Posterior cingulate gyrus (tissue), 11 donors: ENCODE measurements at places on chromosomes 1 and 21.

- DNase-seq = no peak
Measured at GRCh38 chr1:24735509-24736375, 9.5 kb upstream of the CLIC4 start.

DNA sequence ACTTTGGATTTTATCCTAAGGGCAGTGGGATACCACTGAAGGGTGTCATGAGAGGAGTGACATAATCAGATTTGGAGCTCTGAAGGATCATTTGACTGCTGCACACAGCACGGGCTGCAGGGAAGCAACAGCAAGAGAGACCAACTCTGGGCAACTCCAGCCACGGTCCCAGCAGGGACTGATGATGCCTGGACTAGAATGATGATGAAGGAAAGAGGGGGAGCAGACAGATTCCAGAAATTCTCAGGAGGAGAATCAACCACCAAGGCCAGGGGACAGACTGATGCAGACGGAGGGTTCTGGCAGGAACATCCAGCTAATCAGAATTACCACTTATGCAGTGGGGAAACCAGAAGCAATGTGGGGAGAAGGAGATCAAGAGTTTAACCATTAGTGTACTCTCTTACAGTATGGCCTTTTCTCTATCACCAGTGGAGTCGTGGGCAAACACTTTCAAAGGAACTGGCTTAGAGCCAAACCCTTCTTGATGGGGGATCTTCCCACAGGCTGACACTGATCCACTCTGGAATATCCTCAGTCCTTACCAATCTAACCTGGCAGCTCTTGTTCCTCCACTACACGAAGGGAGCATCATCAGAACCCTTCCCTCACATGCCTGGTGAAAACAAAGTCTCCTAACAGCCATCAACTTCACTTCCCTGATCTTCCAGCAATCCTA lies 3.3 kb downstream of the URB1 start:
- DNase-seq = no peak

DNA sequence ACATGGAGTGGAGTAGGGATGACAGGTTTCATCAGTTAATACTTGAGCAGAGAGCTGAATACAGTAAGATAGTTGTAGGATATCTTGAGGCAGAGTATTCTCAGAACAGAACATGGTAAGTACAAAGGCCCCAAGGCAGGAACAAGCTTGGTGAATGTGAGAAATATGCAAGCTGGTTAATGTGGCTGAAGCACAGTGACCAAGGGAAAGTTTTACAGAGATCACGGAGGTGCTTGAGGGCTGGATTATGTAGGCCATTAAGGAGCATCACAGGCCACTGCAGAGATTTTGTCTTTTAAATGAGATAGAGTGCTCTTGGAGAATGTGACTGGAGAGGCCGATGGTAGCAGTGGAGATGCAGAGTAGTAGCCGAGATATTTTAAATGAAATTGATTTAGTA lies 54.0 kb upstream of the BOLA1 start:
- no peak for DNase-seq

DNA sequence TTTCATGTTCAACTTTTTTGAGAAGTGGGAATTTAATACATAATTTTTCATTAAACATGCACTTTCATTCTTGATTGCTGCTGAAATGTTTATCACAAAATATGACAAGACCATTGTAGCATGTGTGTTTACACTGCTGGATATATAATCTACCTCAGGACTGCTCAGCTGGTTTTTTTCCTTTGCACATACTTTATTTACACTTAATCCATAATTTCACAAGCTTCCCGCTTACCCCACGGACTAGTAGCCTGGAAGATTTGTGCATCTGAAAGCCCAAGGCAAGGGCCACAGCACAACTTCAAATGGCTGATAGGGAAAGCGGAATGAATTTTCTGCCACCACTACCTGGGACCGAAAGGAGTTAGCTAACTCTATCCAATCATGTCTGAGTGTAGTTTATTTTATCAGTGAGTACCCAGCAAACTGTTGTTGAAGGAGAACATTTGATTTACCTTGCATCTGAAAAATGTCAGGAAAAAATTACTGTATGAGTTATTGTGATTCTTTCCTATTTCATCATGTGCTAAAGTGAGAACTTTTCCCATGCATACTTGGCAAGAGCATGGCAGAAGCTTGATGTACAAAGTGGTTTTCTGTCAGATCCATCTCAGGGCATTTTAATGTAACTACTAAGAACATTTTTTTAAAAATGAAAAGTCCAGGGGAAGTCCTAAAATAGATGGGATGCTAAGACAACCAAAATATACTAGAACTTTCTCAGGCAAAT lies 558.2 kb upstream of the USP24 start:
- DNase-seq = no peak

- DNase-seq = peak; percentile 64
Measured at GRCh38 chr1:2545754-2546514, 10.2 kb upstream of the TNFRSF14 start.

DNA sequence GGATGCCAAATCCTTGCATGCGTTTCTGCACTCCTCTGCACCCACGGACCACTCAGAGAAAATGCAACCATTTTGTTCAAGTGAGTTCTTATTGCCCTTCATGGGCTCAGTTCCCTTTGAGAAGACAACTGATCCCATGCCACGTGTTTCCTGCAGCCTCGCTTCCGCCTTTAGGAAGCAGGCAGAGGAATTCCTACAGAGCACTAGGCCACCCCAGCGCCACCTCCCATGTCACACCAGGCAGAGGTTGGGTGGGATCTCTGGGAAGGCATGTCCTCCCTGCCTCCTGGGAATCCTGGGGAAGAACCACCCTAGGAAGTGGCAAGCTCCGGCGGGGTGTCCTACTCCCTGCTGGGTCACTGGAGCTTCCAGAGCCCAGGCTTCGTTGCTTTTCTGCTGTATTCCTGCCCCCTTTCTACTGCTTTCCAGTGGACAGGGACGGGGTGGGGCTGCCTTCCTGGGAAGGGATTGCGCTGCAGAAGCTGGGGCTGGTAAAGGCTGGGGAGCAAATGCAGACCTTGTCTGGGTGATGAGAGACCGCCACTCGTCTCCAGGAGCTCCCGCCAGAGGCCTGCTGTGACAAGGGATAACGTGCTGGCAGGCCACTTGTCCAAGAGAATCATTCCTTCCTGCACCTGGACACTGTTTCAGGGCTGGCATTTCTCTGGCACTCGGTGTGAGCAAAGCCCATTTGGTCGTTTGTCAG lies 478.2 kb upstream of the VAMP3 start:
- no peak for DNase-seq

- DNase-seq = peak; percentile 81
Measured at GRCh38 chr1:65963156-65963888, 170.6 kb downstream of the PDE4B start.

DNA sequence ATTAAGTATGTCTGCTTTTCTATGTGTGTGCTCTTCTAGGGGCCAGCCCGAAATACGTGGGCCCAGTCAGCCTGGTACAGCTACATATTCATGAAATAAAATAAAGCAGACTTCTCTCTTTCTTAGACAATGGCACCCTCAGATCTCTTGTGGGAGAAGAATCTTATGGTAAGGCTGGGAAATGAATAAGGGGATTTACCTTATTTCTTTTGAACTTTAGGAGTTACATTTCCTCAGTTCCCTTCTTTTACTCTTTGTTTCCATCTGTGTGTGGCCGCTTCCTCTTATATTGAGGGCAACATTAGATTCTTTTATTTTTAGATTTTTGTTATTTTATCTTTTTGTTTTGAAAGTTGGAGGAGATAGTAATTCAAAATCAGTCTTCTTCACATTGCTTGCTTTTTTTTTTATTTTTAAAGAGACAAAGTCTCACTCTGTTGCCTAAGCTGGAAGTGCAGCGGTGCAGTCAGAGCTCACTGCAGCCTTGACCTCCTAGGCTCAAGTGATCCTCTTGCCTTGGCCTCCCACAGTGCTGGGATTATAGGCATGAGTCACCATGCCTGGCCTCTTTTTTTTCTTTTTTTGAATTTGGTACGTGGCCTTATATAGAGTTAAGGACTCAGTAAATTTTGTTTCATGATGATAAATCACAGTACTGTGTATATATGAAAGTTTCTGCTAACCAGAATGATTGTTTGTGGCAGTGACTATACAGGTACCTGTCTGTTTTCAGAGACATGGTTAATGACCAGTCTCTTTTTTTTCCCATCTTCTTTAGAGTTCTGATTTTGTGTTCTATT lies 9.1 kb downstream of the LAMC1 start:
- no peak for DNase-seq

- no peak for DNase-seq
Measured at GRCh38 chr21:46099476-46099875, 1.6 kb downstream of the COL6A2 start.

GRCh38 chr1:213154056-213154685 lies 103.1 kb downstream of the RPS6KC1 start:
- no peak for DNase-seq

GRCh38 chr1:220826729-220827128 lies 40.0 kb downstream of the MTARC1 start:
- no peak for DNase-seq

DNA sequence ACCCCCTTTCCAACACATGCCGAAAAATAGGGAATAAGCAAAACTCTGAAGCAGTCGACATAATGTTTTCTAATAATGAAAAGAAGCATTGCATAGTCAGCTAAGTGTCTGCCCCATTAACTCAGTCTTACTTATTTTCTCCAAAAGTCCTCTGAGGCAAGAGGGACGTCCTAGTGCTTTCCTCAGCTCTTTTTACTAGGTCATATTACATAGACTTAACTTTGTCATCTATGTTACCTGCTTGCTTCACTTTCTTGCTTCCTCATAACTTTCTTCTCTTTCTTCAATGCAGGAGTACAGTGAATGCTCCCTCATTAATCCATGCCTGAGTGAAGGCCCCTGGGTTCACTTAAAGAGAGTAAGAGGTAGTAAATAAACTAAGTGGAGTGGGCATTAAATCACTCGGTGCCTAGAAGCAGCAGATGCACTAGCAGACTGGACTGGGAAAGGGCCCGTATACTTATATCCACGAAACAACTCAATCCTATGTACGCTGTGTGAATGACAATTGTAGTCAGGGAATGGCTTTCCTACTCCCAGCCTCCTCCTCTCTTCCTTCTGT lies 210.5 kb upstream of the SPAG17 start:
- no peak for DNase-seq

- no peak for DNase-seq
Measured at GRCh38 chr1:200314085-200314750, 95.6 kb downstream of the ZNF281 start.

DNA sequence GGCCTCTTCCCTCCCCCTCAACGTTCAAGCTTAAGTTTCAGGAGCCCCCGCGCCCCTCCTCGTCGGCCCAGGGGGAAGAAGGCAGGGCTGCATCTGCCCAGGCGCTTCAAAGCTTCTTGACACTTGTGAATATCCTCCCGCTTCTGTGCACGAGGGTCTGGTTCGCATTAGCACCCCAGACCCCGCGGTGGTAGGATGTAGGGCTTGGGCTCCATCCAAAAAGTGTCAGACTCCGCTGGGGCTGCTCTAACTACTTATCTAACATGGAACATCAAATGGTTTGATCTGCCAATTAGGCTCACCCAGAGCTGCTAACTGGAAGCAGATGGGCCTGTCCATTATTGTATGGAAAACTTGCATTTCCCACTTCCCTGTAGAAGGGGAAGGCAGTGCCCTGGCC lies 28.9 kb downstream of the TAS1R2 start:
- no peak for DNase-seq

DNA sequence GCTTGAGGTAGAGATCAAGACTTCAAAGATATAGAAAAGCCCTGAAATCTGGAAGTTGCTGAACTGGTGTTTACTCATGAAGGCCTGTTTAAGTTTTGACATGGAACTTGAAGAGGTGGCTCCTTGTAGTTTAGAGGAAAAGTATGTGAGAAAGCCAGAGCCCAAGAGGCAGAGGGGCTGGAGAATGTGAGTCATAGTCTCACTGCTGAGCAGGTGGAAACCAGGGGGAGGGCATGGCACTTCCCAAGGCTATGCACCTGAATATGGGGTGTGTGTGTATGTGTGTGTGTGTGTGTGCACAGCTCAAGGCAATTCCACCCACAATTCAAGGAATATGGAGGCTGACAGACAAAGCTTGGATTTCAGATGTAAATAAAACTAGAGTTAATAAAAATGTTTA lies 46.8 kb upstream of the C1orf198 start:
- no peak for DNase-seq

- DNase-seq = no peak
Measured at GRCh38 chr1:182054698-182055326, 6.7 kb downstream of the ZNF648 start.

DNA sequence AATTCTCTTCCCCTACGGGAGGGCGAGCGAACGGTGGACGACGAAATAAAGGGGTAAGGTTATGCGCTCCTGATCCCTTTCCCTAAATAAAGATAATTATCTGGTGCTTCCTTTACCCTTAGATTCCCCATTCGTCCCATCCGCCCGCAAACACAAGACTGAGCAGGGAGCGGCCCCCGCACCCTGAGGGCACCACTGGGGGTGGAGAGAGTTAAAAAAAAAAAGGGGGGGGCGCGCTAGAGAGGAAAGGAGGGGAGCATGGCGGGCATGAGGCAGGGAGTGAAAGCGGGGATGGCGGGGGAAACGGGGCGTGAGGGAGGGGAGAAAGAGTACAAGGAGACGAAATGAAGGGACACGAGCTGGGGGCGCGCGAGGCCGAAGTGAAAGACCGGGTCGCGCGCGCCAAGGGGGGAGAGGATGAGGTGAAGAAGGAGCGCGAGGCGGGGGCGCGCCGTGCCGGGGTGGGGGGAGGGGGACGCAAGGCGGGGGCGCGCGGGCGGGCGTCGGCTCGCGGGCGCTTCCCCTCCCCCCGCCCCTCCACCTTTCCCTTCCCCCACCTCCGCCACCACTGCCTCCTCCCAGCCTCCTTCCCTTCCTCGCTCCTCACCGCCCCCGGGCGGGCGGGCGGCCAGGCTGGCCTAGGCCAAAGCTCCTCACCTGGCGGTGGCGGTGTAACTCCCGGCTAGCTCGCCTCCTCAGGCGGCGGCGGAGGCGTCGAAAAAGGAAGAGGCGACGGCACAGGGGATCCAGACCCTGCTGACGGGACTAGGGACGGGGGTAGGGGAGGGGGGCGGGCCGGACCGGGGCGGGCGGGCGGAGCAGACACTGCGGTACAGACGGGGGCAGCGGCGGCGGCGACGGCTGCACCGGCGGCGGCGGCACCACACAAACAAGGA lies 448 bp downstream of the GATAD2B start:
- DNase-seq = no peak

DNA sequence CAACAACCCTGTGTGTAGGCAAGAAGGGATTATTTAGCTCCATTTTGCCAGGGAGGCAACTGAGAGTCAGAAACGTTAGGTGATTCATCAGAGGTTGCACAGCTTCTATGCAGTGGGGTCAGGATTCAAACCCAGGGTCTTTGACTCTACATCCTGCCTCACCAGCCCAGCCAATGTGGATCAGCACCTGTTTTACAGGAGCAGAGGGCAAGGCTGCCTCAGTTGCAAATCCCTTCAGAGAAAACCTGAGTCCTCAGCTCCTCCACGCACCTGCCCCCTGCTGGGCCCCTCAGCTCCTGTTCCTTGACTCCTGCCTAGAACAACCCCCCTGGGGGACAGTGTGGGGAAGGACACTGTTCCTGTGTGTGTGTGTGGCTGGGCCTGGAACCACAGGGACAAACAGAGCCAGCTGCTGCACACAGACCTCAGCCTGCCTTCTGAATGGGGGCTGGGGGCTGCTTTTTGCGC lies 61.6 kb downstream of the LRRN2 start:
- no peak for DNase-seq
